Effector memory CD4-positive, alpha-beta T cell (primary cell): ENCODE measurements at places on chromosomes 3 and 15.

DNA sequence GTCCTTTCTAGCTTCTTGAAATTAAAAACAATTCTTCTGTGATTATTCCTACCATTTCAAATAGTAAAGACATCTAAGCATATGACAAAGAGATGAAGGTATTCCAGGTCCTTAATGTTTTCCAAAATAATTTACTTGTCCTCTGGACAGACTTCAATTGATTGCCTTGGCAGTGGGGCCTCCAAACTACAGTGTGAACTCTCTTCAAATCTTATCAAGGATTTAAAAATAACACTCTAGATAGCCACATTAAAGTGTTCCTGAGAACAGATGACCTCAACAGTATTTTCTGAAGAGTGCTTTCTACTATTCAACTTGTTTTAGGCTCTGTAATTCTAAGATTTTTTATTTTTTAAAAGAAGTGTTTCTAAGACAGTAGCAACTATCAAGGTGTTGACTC is 7.9 kb upstream of the MLF1 start:
- no peaks in the 10 kb centered on the region for H3K27me3 ChIP-seq
- H3K4me1 ChIP-seq: no peaks in the 10 kb centered on the region
- no peak for DNase-seq
- H3K27ac ChIP-seq: no peak overlapping the region

DNA sequence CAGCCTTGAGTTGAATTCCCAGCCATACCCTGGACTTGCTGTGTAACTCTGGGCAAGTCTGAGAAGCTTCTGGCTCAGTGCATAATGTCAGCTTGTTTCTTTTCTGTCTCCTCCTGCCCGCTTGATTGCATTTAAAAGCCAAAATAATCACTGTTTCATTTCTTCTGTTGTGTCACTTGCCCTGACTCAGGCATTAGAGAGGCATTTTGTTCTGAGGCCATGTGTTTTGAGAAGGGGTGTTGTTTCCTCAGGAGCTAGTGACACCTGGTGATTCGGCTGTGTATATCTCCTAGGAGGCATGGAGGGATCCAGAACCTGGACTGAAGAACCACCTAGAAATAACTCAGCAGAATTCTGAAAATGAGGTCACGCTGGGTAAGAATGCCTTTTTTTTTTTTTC is 16.0 kb downstream of the WDR73 start:
- peaks cover 35% of the 10 kb centered on the region for H3K36me3 ChIP-seq
- no peaks in the 10 kb centered on the region for H3K27me3 ChIP-seq
- no peak for DNase-seq

- H3K4me1 ChIP-seq: peaks cover 12% of the 10 kb centered on the region
- peaks cover 24% of the 10 kb centered on the region for H3K27me3 ChIP-seq
- H3K27ac ChIP-seq: no peak overlapping the region
- no peak overlapping the region for H3K4me3 ChIP-seq
Observed at GRCh38 chr15:40508216-40508615, 37.4 kb downstream of the CHST14 start.

DNA sequence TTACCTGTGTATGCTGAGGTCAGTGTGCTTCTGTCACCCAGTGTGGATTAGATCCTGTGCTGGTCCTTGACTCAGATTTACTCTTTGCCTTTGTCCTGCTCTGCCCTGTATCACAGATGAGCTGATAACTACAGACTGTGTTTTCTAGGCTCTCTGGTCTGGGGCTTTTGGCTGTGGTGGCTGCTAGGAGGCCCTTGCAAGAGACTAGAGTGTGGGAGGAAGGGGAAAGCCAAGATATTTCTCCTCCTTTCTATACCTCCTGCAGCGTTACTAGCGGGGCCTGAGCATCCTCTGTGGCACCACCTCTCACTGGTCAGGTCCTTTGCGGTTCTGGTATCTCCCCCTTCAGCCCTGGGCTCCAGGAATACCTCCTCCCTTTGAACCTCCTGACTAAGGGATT is 282.3 kb upstream of the TBC1D5 start:
- no peak overlapping the region for H3K4me3 ChIP-seq
- H3K27ac ChIP-seq: no peak overlapping the region
- no peaks in the 10 kb centered on the region for H3K4me1 ChIP-seq
- no peaks in the 10 kb centered on the region for H3K27me3 ChIP-seq
- H3K36me3 ChIP-seq: no peaks in the 10 kb centered on the region

DNA sequence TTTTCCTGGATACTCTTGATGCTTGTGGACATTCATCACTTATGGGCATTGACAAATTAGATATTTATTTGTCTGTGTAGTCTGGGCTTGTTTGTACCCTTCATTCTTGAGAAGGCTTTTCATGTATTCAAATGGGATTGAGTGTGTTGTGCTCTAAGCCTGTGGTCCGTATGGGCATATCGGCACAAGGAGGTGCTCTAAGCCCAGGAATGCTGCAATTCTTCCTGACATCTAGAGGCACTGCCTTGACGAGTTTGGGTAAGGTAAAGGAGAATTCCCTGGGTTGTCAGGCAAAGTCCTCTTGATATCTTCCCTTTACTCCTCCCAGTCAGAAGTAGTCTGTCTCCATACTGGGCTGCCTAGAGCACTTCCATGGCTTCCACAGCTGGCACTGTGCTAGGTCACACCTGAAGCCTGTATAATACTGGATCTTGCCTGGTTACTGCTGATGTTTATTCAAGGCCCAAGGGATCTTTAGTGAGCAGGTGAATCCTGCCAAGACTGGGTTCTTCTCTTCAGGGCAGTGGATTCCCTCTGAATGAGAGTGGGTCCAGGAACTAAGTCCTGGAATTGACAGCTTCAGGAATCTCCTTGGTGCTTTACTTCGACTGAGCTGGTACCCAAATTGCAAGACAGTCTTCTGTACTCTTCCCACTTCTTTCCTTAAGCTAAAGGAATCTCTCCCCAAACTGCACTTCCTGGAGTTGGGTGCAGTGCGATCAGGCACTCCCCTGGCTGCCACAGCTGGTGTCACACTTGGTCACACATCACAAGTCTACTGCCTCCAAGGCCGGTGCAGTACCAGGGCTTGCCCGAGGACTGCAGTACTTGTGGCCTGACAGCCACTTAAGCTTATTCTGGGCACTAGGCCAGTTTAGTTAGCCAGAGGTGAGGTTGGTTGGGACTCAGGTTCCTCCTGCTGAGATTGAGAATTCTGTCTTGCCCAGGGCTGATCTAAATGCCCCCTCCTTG is 46.0 kb downstream of the GALK2 start:
- H3K36me3 ChIP-seq: no peaks in the 10 kb centered on the region
- no peak overlapping the region for H3K27ac ChIP-seq
- no peak for DNase-seq

GRCh38 chr15:70964058-70964457 is 71.4 kb downstream of the LRRC49 start:
- no peaks in the 10 kb centered on the region for H3K36me3 ChIP-seq
- no peak overlapping the region for H3K27ac ChIP-seq
- no peak overlapping the region for H3K4me3 ChIP-seq
- DNase-seq: no peak
- no peaks in the 10 kb centered on the region for H3K27me3 ChIP-seq

DNA sequence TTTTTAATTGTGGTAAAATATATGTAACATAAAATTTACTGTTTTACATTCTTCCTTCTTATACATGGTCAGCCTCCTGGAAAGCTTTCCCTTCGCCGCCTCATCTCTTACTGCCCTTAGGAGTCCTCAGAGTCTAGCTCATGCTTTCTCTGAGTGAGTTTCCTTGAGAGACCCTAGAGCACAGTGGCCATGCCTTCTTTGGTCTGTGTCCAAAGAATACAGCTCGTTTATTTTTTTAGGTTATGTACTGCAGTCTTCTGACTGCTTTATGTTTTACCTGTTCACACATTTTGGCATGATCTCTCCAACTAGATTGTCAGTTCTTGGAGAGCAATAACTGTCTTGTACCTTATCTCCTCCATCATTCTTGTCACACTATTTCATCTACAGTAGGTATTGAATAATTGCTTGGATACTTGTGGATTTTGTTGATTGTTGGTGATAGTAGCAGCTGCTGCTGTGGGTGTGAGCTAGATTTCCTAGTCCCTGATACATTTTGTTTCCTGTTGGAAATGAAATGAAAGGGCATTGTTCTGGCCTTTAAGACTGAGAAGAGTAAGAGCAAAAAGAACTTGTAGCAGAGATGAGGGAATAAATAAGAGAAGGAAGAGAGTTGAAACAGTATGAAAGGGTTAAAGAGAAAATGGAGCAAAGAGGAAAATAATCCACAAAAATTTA is 10.9 kb downstream of the ARIH2 start:
- H3K27ac ChIP-seq: no peak overlapping the region
- H3K4me3 ChIP-seq: no peak overlapping the region
- DNase-seq: no peak
- H3K4me1 ChIP-seq: no peaks in the 10 kb centered on the region
- no peaks in the 10 kb centered on the region for H3K27me3 ChIP-seq
- H3K36me3 ChIP-seq: peaks cover 38% of the 10 kb centered on the region

- DNase-seq: no peak
- H3K27ac ChIP-seq: no peak overlapping the region
- no peaks in the 10 kb centered on the region for H3K36me3 ChIP-seq
- no peaks in the 10 kb centered on the region for H3K27me3 ChIP-seq
- no peaks in the 10 kb centered on the region for H3K4me1 ChIP-seq
Observed at GRCh38 chr3:185084901-185085300, 68.0 kb downstream of the C3orf70 start.

GRCh38 chr3:153555919-153556318 is 393.9 kb downstream of the RAP2B start:
- no peaks in the 10 kb centered on the region for H3K27me3 ChIP-seq
- DNase-seq: no peak
- H3K4me3 ChIP-seq: no peak overlapping the region
- H3K36me3 ChIP-seq: no peaks in the 10 kb centered on the region
- H3K27ac ChIP-seq: no peak overlapping the region
- no peaks in the 10 kb centered on the region for H3K4me1 ChIP-seq

DNA sequence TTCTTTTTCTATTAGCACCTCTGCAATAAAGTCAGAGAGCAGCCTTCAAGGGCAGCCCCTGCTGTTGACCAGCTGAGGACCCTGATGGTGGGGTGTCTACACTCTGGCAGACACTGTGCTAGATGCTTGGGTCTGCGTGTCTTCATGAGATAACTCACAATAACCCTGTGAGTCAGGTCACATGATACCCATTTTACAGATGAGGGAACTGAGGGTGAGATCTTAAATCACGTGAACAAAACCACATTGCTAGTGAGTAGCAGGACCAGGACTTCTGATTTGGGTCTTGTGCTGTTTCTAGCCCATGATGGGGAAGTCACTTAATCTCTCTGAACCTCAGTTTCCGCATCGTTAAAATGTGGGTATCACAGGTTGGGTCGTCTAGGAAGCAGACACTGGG is 118.5 kb upstream of the LIPC start:
- peaks cover 5% of the 10 kb centered on the region for H3K4me1 ChIP-seq
- H3K27me3 ChIP-seq: no peaks in the 10 kb centered on the region
- no peak for DNase-seq
